CD4-positive, alpha-beta T cell treated with Interleukin-6 for 4 hours (primary cell): ENCODE measurements at places on chromosomes 11 and 22.
A peak's percentile ranks its signal among the peaks of the same experiment; 100 is the strongest.

- DNase-seq = no peak
Measured at GRCh38 chr11:78230161-78230877, 41.6 kb downstream of the USP35 start.

DNA sequence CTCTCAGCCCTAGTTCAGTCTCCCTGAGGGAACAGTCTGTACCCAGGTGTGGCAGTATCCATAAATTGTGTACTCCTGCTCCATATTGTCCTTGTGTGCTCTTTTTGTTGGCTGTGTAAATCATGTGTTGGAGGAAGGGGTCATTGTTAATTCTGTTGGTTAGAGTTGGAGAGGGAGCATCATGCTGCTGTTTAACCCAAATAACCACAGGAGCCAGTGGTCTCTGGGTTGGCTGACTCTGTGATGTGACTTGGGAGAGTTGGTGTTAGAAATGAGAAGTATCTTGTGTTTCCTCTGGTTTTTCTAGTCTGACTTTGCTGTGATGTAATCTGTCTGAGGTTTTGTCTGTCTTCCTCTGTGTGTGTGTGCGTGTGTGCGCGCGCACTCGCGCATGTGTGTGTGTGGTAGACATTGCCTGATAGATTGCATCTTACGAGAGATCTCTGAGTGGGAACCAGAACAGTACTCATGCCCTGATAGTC lies 30.5 kb downstream of the CTNND1 start:
- DNase-seq = peak; percentile 95

- DNase-seq = no peak
Measured at GRCh38 chr11:14225666-14226065, 133.3 kb downstream of the RRAS2 start.

GRCh38 chr11:125233736-125234275 lies 69.3 kb downstream of the PKNOX2 start:
- DNase-seq = no peak

- DNase-seq = no peak
Measured at GRCh38 chr11:36311926-36312595, 16.0 kb downstream of the PRR5L start.

GRCh38 chr11:123505546-123506299 lies 75.7 kb downstream of the GRAMD1B start:
- DNase-seq = no peak

GRCh38 chr11:76682684-76683083 lies 12.1 kb upstream of the LRRC32 start:
- DNase-seq = no peak

GRCh38 chr11:47589584-47589976 lies 3.1 kb downstream of the FAM180B start:
- DNase-seq = no peak

GRCh38 chr11:91248199-91248807 lies 976.3 kb upstream of the FAT3 start:
- no peak for DNase-seq

DNA sequence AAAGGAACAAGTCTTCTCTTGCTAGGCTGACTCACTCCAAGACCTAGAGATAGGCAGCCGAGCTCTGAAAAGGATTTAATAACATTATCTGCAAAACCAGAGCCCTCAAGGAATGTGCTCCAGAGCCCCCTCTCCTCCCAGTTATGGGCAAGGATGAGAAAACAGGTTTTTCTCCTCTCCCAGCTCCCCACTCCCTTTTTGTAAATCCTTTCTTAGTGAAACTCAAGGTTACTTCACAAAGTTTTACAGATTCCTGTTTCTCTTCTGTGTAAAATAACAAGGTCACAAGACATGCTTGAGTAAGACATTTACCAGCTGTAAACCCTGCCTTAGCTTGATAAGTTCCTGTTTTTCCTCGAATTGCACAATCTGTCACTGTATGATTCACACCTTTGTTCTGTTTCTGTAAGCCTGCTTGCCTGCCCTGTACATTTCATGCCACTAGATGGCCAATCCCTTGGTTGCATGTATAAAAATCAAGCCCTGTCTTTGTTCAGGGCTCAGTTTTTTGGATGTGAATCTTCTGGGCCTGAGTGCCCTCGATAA lies 489.4 kb downstream of the KCNA4 start:
- DNase-seq = no peak

GRCh38 chr22:36659762-36660509 lies 43.6 kb downstream of the CACNG2 start:
- peak; percentile 5 for DNase-seq

GRCh38 chr11:64849598-64850356 lies 5.3 kb upstream of the CDC42BPG start:
- DNase-seq = no peak

DNA sequence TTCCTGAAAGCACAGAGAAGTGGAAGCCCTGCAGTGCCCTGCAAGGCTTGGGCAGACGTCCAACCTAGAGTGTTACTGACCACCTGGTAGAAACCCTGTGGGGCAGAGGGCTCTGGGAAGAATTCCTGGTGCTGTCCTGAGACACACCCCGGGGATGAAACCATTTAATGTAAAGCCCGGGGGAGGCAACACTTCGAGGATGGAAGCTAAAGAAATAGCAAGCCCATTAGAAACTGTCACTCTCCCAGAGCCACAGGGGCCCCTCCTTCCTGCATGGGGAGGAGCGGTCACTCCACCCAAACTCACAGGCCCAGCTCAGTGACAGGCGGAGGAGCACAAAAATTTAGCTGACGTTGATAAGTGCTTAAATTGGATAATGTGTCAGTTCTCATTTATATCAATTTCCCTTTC lies 57.6 kb downstream of the NRXN2 start:
- no peak for DNase-seq

DNA sequence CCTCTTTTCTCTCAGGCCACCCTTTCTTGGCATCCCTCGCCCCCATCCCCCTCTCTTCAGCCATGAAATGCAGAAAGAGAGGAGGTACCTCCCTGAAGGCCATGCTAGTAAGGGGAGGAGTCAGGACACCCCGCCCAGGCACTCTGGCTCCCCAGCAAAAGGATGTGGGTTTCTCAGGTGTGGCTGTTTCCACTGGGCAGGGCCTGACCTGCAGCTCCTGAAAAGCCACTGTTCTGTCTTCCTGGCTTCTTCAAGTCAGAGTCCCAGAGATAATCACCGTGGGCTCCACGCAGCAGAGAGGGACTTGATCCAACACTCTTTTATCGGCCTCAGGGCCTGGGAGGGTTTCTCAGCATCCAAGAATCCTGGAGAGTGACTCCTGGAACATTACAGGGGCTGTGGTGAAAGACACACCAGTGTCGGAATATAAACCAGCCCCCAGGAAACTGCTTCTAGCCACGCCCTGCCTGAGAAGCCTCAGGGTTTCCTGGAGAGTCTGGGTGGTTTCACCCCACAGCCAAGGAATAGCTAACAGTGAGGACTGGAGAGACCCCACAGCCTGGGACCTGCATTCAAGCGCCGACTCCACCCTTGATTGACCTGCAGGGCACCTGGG lies 45.7 kb upstream of the TSPAN18 start:
- DNase-seq = peak; percentile 74

DNA sequence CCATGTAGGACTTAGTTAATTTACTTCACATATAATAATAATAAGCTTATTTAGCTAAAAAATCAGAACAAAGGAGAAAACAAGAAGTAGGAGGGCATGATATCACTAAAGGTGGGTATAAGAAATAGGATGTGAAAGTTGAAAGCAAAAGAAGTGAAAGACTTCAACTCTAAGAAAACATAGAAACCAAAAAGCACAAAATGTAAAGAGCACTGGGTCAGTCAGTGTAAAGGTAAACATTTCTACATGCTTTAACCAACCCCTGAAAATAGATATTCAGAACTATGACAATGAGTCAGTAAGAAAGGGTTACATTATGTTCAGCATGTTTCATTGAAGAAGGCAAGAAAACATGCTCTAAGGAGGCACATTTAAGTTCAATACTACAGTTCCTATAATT lies 298.8 kb downstream of the SWAP70 start:
- no peak for DNase-seq

DNA sequence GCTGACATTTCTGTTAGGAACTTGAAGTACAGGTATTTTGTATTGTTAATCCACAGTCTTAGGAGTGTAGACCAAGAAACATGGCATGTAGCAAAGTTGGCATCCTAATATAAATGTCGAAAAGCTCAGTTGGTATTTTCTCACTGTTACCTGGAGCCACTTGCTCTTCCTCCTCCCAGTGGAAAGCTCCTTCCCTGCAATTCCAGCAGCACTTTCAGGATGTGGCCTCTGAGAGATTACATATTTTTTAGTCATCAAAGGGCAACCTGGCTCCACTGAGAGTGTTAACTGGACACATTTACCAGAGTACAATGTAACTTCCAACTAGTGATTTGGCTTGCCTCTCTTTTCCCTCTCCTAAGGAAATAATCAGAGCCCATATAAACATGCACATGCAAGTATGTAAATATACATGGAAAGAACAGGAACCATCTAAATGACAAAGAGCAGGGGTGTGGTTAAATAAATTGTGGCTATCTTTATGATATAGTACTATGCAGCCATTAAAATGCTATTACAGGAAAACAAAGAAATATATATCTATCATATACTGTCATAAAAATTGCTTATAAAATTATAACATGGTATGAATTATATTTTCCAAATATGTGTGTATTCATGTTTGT lies 14.3 kb upstream of the EED start:
- DNase-seq = no peak

- DNase-seq = peak; percentile 58
Measured at GRCh38 chr11:78192911-78193351, 4.2 kb downstream of the USP35 start.

DNA sequence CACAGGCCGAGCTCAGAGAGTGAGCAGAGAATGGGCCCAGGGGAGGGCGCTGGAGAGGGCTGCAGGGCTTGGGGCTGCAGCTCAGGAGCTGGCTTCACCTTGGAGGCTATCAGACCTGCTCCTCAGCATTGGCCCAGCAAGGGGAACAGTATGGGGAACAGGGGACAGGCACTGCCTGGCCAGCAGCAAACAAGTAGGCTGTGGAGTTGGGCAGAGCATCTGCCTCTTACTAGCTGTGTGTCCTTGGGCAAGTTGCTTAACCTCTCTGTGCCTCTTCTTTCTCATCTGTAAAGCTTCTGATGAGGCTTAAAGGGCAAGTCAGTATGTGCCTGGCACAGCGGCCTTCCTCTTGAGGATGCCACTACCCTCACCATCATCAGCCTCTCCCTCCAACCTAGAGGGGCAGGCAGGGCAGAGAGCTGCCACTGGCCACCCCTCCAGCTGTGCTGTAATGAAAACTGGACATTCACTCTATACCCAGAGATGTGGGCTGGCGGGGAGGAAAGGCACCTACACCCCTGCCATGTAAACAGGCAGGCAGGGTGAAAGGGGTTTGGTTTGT lies 7.5 kb upstream of the CDKN1C start:
- DNase-seq = peak; percentile 56

DNA sequence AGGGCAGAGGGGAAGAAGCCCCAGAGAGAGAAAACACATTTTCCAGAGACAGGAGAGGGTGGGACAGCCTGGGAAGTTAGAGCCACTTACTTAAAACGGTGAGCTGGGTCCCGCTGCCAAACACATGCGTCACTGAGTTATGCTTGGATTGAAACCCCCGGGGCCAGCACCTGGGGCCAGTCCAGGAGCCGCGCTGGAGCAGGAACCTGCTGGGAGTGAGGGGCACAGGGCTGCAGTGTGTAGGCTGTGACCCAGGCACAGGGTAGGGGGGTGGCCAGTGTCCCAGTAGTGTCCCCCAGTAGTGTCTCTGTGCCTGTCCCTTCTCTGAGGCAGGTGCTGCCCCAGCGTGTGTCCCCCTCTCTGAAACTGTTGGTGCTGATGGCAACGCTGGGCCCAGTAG lies 5.2 kb downstream of the IGLL1 start:
- DNase-seq = no peak

DNA sequence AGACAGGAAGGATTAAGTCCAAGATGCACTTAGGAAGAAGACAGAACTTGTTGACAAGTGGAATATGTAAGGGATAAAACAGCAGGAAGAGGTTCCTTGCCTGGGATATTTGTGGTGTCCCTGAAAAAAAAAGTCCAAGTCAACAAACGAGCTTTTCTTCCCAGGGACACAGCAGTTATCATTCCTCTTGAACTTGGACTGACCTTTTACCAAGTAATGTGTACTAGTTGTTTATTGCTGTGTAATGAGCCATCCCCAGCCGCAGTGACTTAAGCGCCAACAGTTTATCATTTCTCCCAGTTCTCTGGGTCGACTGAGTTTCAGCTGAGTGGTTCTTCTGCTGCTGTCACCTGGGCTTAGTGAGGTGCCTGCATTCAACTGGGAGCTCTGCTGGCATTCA lies 37.0 kb downstream of the KREMEN1 start:
- DNase-seq = no peak

- DNase-seq = peak; percentile 33
Measured at GRCh38 chr11:19660076-19660475, 52.6 kb upstream of the NAV2 start.

DNA sequence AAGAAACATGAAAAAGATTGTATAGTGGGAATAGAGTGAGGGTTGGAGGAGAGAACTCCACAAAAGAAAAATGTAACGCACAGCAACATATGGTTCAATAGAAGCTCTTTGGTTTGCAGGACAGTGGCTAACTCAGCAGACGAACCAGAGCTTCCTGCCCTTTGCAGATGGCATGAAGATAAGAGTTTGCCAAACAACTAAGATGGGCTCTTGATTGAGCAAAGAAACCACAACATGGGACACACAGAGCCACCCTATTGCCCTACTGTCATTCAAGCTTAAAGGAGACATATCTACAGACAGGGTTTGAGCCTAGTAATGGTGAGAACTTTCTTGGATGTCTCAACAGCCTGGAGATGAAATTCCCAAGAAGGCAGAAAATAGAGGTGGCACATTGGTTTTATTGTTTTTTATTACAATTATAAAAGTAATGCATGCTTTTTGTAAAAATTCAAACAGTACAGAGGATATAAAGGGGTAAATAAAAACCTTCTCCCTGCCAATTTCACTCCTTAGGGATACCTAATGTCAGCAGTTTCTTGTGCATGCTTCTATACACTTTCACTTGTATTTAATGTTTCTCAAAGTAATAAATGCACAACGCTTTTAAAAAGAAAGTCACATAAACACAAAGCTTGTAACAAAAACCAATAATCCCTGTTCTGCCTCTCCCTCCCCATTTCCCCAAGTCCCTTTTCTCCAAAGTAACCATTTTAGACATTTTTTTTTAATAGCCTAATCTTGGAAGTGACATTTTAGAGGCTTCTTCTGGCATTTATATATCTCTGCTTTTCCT lies 63.7 kb downstream of the COPB1 start:
- no peak for DNase-seq

DNA sequence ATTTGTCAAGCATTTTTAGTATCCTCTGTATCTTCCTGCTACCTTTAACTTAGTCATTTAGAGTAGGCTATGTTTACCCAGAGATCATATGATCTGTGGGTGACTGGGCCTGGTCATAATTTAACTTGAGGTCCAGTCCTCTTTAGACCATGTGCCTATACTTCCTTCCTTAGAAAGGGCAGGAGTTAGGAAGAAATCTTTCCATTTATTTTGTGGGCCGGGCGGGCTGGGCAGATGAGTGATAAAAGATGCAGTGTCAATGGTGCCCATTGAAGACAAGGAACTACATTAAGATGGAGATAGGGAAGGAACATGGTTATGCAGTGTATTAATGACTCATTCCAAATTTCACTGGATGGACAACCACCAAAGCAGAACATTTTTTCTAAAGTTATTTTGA lies 30.9 kb upstream of the PDE3B start:
- no peak for DNase-seq

- no peak for DNase-seq
Measured at GRCh38 chr22:49503321-49503720, 324.4 kb downstream of the BRD1 start.

GRCh38 chr11:45332276-45332934 lies 46.3 kb upstream of the SYT13 start:
- DNase-seq = peak; percentile 47
